Activated CD4-positive, alpha-beta memory T cell treated with anti-CD3 and anti-CD28 coated beads for 36 hours (primary cell): ENCODE measurements at places on chromosomes 2 and 18. TPM values are rescaled to one million over a fixed set of nuclear protein-coding genes. Genes with fewer than 3 reads are reported as not detected.

- DNase-seq, result no peak
These were observed 2.9 kb upstream of the RRM2 start for GRCh38 chr2:10119601-10120157.

DNA sequence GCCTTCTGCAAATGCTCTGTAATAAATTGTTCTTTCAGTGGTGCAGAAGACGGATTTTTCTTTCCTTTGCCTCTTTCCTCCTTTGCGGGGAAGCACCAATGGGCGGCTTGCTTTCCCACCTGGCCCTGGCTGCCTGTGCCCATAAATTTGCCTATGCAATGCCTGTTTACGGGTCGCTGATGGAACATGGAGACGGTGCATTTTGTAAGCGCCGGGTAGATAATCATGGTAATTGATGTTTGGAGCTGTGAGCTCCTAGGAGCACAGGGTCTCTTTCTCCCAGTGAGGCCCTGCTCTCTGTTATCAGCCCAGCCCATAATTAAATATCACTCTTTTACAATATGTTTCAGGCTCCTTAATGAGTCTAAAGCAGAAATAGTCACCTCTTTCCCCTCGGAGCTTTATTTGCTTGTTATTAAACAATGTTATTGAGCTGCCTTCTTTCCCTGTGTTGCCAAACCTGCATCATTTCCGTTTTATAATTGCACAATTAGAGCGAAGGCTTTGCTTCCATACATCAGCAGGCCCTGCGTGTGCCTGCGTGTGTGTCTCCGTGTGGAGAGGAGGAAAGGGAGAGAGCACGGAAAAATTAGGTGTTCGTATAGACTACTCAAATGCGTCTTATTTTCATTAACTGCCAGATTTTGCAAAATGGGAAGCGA lies 437.4 kb upstream of the POU3F3 start:
- no peak for DNase-seq

RIT2 gene
- total RNA-seq, result not detected

DNA sequence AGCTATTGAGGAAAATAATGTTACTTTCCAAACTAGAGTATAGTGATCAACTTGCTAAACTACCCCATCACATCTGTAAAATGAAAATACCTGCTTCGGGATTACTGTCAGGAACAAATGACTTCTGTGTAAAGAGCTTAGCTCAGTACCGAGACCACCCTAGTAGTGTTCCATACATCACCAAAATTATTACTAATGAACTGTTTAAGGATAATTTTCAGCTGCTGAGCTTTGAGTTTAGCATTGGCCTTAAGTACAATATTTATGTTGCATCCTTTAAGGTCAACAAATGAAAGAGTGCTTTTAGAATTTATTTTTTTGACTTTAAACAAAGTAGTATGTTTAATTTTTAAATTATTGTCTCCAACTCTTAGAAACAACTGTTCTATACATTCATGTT lies 144.1 kb downstream of the LCLAT1 start:
- DNase-seq, result no peak

CRYGD gene
- not detected for total RNA-seq

DNA sequence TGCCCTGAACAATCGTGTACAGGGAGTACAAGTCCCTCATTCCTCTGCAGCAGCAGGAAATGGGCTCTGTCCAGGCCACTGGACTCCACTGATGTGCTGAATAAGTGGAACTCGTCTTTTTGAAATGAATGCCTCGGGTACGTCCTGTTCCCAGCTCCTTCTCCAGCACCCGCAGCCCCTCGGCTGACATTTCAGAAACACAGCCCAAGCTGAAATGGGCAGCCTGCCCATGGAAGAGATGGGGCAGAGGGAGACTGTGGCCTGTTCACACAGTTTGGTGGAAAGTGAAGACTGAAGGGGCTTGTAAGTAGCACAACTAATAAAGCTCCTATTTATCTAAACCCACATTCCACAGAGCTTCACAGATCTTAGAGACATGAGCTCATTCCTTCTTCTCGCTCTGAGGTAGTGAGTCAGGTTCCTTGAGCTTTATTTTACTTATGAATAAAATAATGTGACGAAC lies 498.6 kb downstream of the TXNL1 start:
- DNase-seq, result no peak
